ENCODE measurements at places on chromosomes 2 and 18. TPM values are rescaled to one million over a fixed set of nuclear protein-coding genes. Genes with fewer than 3 reads are reported as not detected.
A peak's percentile ranks its signal among the peaks of the same experiment; 100 is the strongest.

DNA sequence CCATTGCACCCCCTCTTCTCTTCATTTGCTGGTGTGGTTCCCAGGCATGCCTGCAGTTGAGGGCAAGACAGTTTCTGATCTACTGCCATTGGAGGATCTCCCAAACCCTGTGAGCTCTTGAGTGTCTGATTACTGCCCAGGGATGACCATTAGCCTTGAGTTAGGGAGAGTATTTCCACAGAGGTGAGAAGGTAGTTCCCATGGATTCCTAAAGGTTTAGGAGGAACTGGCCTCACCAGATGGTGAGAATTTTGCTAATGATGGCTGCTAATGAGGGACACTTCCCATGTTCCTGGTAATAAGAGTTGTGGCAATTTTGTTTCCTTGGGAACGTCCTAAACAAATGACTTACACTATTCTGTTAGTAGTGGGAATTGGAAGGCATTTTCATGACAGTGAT is 42.5 kb downstream of the PTPRM start:
- H3K27ac ChIP-seq = peak overlapping the region; percentile 59
- DNase-seq = peak; percentile 21

DNA sequence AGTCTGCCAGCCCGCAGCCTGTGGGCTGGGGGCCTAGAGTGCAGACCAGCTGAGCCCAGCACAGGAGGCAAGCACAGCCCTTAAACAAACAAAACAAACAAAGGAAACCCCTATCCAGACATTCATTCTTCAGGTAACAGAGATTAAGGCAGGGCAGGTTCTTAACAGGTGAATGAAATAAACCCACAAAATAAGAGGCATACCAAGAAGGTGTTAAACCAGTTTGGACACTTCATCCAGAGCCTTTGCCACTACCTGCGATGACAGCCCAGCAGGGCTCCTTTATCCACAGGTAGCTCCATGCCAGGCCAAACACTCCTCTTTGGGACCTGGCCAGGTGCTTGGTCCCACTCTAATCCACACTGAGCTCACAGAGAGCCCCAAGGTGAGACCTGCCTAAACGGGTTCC is 209.7 kb upstream of the SIX2 start:
- H3K36me3 ChIP-seq = no peaks in the 10 kb centered on the region
- no peak overlapping the region for H3K4me3 ChIP-seq
- peaks cover 30% of the 10 kb centered on the region for H3K27me3 ChIP-seq
- H3K27ac ChIP-seq = no peak overlapping the region
- H3K4me1 ChIP-seq = no peaks in the 10 kb centered on the region

- no peak for DNase-seq
- H3K4me1 ChIP-seq = peaks cover 17% of the 10 kb centered on the region
- no peaks in the 10 kb centered on the region for H3K36me3 ChIP-seq
- no peak overlapping the region for H3K4me3 ChIP-seq
- no peak overlapping the region for H3K27ac ChIP-seq
- no peaks in the 10 kb centered on the region for H3K27me3 ChIP-seq
Observed at GRCh38 chr2:100053087-100053885, 89.1 kb downstream of the AFF3 start.

DNA sequence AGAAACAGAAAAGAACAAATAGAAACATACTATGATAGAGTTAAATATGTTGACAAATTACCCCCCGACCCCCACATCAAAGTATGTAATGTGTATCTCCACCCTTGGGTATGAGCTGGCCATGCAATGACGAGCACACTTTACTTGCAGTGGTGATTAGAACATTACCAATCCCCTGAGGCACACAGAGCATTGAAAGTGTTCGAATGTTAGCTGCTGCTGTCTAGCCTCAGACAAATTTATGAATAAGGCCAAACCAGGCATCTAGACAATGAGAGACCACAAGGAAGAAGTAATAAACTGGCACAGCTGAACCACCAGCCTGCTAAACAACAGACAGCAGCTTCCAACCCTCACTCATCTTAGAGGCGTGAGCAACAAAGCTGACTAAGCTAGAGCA is 380.5 kb downstream of the DSEL start:
- H3K4me3 ChIP-seq = no peak overlapping the region
- no peak for DNase-seq
- no peaks in the 10 kb centered on the region for H3K36me3 ChIP-seq
- H3K27ac ChIP-seq = no peak overlapping the region
- no peaks in the 10 kb centered on the region for H3K4me1 ChIP-seq
- no peaks in the 10 kb centered on the region for H3K27me3 ChIP-seq

GRCh38 chr2:102141970-102142828 is at the start of gene IL1R1:
IL1R1 (plus strand) TSS chr2:102142746; CDS start chr2:102157725, 14,979 bp downstream.
- H3K36me3 ChIP-seq = peaks cover 23% of the 10 kb centered on the region

DNA sequence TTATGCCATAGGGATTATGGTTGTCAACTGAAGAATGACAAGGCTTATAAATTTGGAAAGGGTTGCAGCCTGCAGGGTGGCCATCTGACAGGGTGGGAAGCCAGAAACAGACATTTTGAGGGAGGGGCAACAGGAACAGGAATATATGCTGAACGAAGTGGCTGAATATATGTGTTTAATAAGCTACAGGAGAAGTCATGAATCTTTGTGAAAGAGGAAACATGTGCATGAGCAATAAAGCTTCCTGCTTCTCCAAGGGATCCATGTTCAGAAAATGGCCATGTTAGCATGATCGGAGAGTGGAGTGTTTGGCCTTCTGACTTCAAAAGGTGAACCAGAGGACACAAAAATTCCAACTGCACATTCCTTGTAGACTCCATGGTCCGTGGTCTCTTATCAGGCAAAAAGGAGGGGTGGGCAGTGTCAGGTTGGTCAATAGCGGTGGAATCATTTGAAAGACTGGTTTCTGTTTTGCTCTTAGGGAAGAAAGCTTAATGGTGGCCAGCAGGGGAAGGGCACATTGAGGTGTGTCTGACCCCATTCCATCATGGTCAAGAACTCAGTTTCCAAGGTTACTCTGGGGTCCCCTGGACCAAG is 144.1 kb downstream of the SOCS6 start:
- H3K27ac ChIP-seq = no peak overlapping the region
- H3K36me3 ChIP-seq = no peaks in the 10 kb centered on the region
- DNase-seq = no peak
- H3K4me1 ChIP-seq = peaks cover 19% of the 10 kb centered on the region

GRCh38 chr2:234426616-234427015 is 70.3 kb downstream of the ARL4C start:
- H3K27me3 ChIP-seq = no peaks in the 10 kb centered on the region
- no peaks in the 10 kb centered on the region for H3K36me3 ChIP-seq
- no peak overlapping the region for H3K27ac ChIP-seq
- DNase-seq = no peak
- H3K4me1 ChIP-seq = peaks cover 27% of the 10 kb centered on the region

- H3K4me3 ChIP-seq = no peak overlapping the region
- no peaks in the 10 kb centered on the region for H3K36me3 ChIP-seq
Observed at GRCh38 chr2:71706836-71707235, 253.5 kb downstream of the DYSF start.

GRCh38 chr2:241011296-241011600 is 12.8 kb downstream of the SNED1 start:
- no peaks in the 10 kb centered on the region for H3K36me3 ChIP-seq
- peaks cover 19% of the 10 kb centered on the region for H3K4me1 ChIP-seq
- no peak for DNase-seq

GRCh38 chr2:74571058-74571457 is 16.5 kb downstream of the DOK1 start:
- H3K4me1 ChIP-seq = peaks cover 70% of the 10 kb centered on the region
- DNase-seq = no peak
- no peaks in the 10 kb centered on the region for H3K36me3 ChIP-seq

GRCh38 chr2:231514951-231515297 is 15.3 kb downstream of the NMUR1 start:
- no peaks in the 10 kb centered on the region for H3K36me3 ChIP-seq
- no peaks in the 10 kb centered on the region for H3K27me3 ChIP-seq
- 0 out of 2 replicates have a peak overlapping the region, but pooled peaks have one; percentile 12 for H3K27ac ChIP-seq
- DNase-seq = peak; percentile 41
- peak overlapping the region; percentile 81 for H3K4me3 ChIP-seq

GRCh38 chr2:209138079-209138478 is 285.8 kb upstream of the MAP2 start:
- H3K27ac ChIP-seq = no peak overlapping the region
- DNase-seq = no peak
- H3K36me3 ChIP-seq = no peaks in the 10 kb centered on the region
- no peaks in the 10 kb centered on the region for H3K4me1 ChIP-seq
- no peak overlapping the region for H3K4me3 ChIP-seq
- H3K27me3 ChIP-seq = no peaks in the 10 kb centered on the region

DNA sequence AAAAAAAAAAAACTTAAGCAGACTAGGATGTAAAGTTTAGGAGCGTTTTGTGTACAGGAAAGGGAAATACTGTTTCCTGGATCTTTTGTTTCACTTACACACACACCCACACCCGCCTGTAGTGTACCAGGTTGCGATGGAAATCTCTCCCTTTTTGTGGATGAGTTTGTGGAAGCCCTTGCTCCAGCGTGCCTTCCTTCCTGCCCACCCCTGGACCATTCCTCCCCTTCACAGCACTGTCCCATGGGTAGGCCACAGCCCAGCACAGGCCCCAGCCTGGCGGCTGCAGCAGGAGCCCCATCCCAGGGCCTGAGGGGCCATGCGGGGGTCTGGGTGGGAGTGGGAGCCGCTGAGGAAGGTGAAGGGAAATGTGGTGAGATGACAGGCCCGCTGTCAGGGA is 15.1 kb downstream of the MALL start:
- H3K36me3 ChIP-seq = no peaks in the 10 kb centered on the region
- H3K27ac ChIP-seq = peak overlapping the region; percentile 98
- no peak overlapping the region for H3K4me3 ChIP-seq
- no peaks in the 10 kb centered on the region for H3K27me3 ChIP-seq

- H3K4me1 ChIP-seq = no peaks in the 10 kb centered on the region
- H3K27me3 ChIP-seq = peaks cover 50% of the 10 kb centered on the region
- no peak overlapping the region for H3K27ac ChIP-seq
- DNase-seq = no peak
- no peaks in the 10 kb centered on the region for H3K36me3 ChIP-seq
Observed at GRCh38 chr18:22102953-22103646, 66.3 kb upstream of the GATA6 start.

DNA sequence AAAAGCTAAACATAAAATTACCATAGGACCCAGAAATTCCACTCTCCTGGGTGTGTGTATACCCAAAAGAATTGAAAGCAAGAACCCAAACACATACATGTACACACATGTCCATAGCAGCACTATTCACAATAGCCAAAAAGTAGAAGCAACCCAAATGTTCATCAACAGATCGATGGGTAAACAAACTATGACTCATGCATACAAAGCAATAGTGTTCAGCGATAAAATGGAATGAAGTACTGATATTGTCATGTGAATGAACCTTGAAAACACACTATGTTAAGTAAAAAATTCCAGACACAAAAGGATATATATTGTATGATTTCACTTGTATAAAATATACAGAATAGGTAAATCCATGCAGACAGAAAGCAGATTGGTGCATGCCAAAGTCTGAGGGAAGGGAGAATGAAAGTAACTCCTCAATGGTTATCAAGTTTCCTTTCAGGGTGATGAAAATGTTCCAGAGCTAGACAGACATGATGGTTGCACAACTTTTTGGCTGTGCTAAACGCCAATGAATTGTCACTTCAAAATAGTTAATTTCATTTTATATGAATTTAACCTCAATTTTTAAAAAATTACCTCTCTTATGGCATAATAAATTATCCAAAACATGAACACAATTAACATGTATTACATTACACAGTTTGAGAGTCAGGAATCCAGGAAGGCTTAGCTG is 35.5 kb downstream of the GKN2 start:
- no peaks in the 10 kb centered on the region for H3K4me1 ChIP-seq
- no peak overlapping the region for H3K27ac ChIP-seq
- no peaks in the 10 kb centered on the region for H3K36me3 ChIP-seq
- DNase-seq = no peak
- no peak overlapping the region for H3K4me3 ChIP-seq

GKN2 gene
- total RNA-seq = not detected

STK25 gene
- total RNA-seq = 239 TPM

CAPG gene
- total RNA-seq = 223 TPM

DLGAP1 gene
- 0.22 TPM for total RNA-seq

SERPINB10 gene
- total RNA-seq = not detected

KCNG3 gene
- total RNA-seq = not detected

All from GM23248 (cell line).